Occipital lobe (tissue), 3 donors: ENCODE measurements at places on chromosomes 2 and 18. TPM values are rescaled to one million over a fixed set of nuclear protein-coding genes. Genes with fewer than 3 reads are reported as not detected.

DNA sequence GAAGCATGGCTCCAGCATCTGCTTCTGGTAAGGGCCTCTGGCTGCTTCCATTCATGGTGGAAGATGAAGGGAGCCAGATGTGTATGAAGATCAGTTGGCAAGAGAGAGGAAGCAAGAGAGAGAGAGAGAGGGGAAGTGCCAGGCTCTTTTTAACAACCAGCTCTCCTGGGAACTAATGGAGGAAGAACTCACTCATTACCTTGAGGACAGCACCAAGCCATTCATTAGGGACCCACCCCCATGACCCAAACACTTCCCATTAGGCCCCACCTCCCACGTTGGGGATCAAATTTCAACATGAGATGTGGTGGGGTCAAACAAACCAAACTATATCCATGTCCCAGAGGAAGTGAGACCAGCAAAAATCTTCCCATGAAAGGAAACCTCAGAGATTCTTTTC lies 124.8 kb upstream of the SIX2 start:
- DNase-seq, result no peak

DNA sequence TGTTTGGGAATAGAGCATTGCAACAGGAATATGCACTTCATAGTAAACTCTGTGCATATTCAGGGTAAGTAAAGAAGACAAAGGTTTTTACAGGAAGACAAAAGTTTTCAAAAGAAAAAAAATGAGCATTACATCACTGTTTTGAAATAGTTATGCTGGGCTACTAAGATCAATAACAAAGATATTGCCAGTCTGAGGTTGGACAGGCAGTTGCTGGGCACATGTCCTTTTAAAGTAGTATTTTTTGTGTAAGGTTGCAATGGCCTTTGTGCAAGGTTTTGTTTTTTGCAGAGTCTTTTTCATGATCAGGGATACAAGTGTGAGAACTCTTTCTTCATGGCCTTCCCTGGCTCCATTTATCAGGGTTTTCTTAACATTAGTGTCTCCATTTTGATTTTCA lies 16.2 kb downstream of the IL1B start:
- no peak for DNase-seq

DNA sequence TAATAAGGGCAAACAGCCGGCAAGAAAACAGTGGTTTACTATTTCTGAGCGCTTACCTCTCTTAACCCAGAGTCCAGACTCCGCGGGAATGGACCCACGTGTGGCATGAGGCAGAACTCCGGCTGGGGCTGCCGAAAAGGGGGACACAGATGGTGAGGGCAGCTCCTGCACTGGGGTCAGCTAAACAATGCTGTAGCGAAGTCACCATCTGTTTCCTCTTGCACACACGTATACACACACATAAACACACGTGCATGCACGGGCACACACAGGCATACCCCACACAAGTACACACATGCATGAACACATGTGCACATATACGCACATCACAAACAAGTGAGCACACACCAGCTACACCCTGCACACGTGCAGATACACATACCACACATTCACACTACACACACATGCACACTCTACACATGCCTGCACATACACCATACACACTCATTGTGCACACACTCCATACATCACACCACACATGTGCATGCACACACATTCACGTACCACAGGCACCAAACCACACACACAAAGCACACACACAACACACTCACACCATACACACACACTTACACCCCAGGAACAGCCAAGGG lies 105.9 kb upstream of the ID2 start:
- no peak for DNase-seq

DNA sequence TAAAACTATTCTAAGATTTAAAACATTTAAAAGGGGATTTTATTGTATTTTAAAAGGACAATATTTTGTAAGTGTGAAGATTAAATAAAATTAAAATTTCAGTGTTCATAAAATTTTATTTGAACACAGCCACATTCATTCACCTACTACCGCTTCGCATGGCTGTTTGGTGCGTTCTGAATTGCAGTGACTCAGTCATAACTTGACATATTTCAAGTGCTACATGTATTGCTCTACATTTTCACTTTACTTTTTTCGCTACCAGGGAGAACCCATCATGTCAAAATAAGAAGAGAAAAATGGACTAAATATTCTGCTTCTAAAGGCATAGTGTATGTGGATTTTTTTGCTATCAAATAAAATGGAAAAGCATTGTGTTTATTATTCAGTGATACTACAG lies 8.7 kb downstream of the PTH2R start:
- no peak for DNase-seq

- no peak for DNase-seq
Observed at GRCh38 chr18:77597726-77598125, 348.1 kb downstream of the GALR1 start.

- no peak for DNase-seq
Observed at GRCh38 chr2:215082446-215082845, 56.0 kb downstream of the ABCA12 start.

DNA sequence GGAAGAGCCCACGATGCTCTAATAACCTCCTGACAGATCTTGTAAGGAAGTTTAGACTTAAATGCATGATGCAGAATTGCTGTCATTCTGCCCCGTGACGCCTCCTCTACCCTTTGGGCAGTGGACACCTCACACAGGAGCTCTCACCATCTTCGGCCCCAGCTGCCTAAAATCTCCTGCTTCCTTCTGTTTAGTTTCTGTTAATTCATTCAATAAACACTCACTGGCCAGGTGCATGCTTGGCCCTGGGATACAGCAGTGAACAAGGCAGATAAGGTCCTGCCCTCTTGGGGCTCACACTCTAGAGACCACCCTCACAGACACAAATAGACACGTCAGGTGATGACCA lies 81.1 kb downstream of the SEPTIN10 start:
- no peak for DNase-seq

DNA sequence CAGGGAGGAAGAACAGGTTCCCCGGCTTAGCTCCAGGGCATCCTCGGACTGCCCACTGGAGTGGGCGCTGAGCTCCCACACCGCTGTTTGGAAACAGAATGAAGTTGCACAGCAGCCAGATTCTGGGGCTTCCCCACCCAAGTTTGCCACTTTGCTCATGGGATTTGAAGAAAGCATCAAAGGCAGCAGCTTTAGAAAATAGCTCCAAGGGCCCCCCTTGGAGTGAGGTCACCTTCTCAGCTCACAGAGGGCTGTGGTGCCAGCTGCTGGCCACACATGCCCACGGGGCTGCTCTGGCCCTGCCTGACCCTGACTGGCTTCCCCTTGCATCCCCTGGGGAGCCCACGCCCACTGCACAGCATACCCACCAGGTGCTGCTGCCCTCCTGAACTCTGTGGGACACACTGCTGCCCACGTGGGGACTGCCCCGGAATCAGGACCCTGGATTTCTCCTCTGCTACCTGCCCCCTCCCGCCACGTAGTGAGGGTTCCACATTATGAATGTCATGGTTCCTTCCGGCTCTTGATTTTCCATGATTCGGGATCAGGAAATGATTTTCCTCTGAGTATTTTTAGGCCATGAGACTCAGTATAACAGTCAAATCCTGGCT lies 70.3 kb downstream of the TGOLN2 start:
- no peak for DNase-seq

- DNase-seq, result no peak
Observed at GRCh38 chr18:48361801-48362200, 47.4 kb downstream of the ZBTB7C start.

GRCh38 chr2:83587309-83587708 lies 871.8 kb downstream of the SUCLG1 start:
- no peak for DNase-seq

- DNase-seq, result no peak
Observed at GRCh38 chr2:28101123-28101522, 210.6 kb downstream of the BABAM2 start.

DNA sequence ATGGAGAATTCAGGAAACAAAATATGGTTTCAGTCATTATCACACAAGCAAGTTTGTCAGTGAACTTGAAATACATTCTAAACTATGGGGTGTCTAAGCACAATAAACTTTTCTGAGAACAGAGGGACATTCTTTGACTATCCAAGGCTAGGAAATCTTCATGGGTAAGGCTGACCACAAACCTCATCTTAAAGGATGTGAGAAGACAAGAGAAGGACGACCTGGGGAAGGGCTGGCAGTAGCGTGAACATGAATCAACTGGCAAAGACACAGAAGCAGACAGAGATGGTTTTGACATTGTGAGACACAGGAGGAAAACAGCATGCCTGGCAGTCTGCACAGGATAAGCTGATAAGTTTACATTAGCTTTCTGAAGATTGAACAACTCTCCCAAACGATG lies 752.4 kb upstream of the SLC8A1 start:
- DNase-seq, result no peak

GRCh38 chr2:48088994-48089393 lies 182.7 kb upstream of the FBXO11 start:
- DNase-seq, result no peak

- no peak for DNase-seq
Observed at GRCh38 chr2:82233806-82234205, 1929.3 kb upstream of the LRRTM1 start.

GRCh38 chr2:26054598-26055348 lies 20.9 kb downstream of the RAB10 start:
- no peak for DNase-seq

- DNase-seq, result no peak
Observed at GRCh38 chr2:171206422-171207115, 45.9 kb upstream of the TLK1 start.

GRCh38 chr2:66794070-66794469 lies 359.1 kb downstream of the MEIS1 start:
- no peak for DNase-seq

DNA sequence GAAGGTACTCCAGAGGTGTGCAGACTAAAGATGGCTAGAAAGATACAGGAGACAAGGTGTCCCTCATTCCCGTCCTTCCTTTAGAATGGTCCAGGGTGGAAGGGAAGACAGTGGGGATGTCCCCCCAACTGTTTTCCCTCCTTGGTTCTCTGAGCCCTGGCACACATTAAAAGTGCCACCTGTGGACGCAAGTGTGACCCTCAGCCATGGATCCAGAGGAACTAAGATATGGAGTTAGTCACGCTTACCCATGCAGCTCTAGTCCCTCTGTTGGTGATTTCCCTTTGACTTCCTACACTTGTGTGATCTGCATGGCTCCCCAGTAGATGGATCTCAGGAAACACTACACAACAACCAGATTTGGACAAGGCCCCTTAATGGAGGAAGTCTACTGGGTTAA lies 113.1 kb upstream of the SRD5A2 start:
- no peak for DNase-seq

- DNase-seq, result no peak
Observed at GRCh38 chr2:175445281-175445680, 263.8 kb upstream of the ATP5MC3 start.

DNA sequence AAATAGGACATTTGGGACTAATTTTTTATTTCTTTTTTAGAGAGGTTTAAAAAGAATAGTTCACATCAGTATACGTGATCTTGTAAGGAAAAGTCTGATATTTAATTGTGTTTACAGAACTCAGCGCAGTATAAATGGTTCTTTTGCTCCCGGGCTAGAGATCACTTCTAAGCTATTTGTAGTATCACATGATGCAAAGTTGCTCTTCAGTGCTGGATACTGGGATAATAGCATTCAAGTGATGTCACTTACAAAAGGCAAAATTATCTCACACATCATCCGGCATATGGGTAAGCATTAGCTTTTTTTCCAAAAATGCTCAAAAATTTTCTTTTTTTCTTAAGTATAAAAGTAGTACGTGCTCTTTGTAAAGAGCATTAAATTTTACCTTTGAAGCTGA lies 37.4 kb upstream of the CYP20A1 start:
- DNase-seq, result no peak

GRCh38 chr2:141439524-141439923 lies 691.3 kb downstream of the LRP1B start:
- no peak for DNase-seq

- DNase-seq, result no peak
Observed at GRCh38 chr2:151350579-151351195, 6.7 kb upstream of the TNFAIP6 start.

GRCh38 chr2:211623096-211623495 lies 915.5 kb downstream of the ERBB4 start:
- no peak for DNase-seq

- no peak for DNase-seq
Observed at GRCh38 chr2:58896638-58897037, 655.5 kb upstream of the FANCL start.

DNA sequence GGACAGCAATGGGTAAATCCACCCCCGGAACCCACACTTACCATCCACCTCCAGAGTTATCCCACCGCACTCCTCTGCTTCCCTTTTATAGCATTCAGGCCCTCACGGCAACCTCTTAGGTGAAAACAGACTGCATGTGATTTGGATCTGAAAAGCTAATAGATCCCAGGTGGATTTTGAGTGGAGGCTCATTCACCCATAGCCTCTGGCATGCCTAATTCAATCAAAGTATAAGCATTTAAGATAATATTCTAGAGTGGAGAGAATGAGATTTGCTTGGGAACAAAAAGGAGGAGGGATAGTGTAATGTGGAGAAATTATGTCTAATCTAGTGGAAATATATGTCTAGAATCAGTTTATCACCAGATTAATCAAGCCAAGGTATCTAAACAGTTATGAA lies 17.1 kb downstream of the SLC14A1 start:
- DNase-seq, result no peak

GRCh38 chr2:5394223-5394622 lies 298.0 kb upstream of the SOX11 start:
- DNase-seq, result no peak

GRCh38 chr2:214839464-214839863 lies 30.0 kb upstream of the BARD1 start:
- DNase-seq, result no peak

DNA sequence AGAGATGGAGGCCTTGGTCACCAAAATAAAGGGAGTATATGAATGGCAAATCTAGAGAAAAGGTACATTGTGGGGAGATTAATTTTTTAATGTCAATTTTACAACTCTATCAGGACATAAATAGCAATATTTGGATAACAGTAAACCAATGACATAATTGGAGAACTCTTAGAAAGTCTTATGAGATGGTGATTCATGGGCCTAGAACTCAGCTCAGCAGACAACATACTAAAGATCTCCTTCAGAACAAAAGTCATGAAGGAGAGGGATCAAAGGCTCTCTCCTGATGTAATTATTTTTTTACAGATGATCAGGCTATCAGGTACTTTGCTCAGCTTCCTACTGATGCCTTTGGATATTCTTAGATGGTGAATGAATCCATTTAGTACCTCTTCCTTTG lies 90.0 kb downstream of the CRACDL start:
- DNase-seq, result no peak

GRCh38 chr18:1229634-1230033 lies 325.0 kb downstream of the ADCYAP1 start:
- DNase-seq, result no peak

GRCh38 chr2:132415915-132416722 lies 486 bp upstream of the GPR39 start:
- DNase-seq, result peak; percentile 35

MAB21L4 gene
- total RNA-seq, result not detected

NCK2 gene
- total RNA-seq, result 86.1 TPM

C2orf66 gene
- 0.16 TPM for total RNA-seq

ITGA6 gene
- 32.6 TPM for total RNA-seq

TMEM247 gene
- total RNA-seq, result not detected

ARHGAP15 gene
- 14.2 TPM for total RNA-seq

ALPP gene
- total RNA-seq, result not detected

C1QL2 gene
- total RNA-seq, result 1.6 TPM

DNAH6 gene
- total RNA-seq, result 6.6 TPM

SCN2A gene
- total RNA-seq, result 219 TPM

MBP gene
- 5.8 TPM for total RNA-seq

ZNF396 gene
- total RNA-seq, result 5.0 TPM

NYAP2 gene
- 7.8 TPM for total RNA-seq

LRP2 gene
- total RNA-seq, result 0.16 TPM
